Nephron progenitor cell (in vitro differentiated cells): ENCODE measurements at places on chromosomes 4 and X.

DNA sequence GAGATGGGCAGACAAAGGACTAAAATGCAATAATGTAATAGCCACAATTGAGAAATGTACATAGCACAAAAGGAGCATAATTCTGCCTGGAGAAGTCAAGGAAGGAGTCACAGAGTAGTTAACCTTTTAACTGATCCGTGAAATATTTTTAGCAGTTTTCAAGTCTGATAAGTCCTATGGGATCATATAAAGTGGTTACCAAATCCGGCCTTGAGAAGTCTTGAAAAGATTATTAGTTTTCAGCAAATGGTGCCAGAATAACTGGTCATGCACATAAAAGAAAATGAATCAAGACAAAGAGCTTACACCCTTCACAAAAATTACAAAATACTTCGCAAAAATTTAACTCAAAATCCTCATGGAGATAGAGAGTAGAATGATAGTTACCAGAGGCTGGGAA, 788.7 kb upstream of the AMOT start:
- no peak for DNase-seq

DNA sequence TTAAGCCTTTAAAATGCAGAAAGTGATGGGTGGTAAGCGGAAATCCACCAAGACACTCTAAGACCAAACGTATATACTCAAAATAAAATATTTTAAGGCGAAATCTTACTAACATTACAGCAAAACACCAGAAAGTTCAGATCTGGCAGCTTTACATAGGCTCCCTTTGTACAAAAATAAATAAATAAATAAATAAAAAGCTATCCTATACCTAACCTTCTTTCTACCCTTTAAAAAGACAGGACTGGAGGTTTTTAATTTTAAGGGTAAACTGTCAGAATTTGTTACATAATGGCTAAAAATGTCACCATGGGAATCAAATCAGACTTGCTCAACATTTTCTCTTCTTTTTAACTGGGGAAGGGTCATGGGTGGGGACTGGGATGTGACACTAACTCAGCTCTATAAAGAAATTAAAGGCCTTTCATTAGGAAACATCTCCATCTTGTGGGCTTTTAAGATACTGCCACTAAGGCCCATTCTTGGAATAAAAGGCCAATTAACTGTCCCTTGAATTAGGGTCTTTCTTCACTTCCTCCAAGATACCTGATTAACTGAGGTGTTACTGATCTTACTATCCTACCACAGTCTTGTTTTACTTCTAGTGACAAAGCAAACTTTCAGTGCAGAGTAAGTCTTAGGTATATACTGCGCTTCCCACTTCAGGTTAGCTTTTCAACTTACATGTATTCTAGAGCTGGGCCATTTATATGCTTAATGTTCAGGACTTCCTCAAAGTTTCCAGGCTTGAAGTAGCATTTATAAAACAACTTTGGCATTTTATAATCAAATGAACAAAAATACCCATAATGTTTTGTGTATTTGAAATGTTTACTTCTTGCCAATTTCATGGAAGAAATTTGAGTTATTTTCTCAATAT, 13.3 kb downstream of the HNRNPD start:
- no peak for DNase-seq

- no peak for DNase-seq
These were observed 29.5 kb downstream of the TMPRSS11A start for GRCh38 chr4:67933755-67934154.

GRCh38 chr4:147244786-147245185, 236.1 kb upstream of the EDNRA start:
- DNase-seq: no peak

DNA sequence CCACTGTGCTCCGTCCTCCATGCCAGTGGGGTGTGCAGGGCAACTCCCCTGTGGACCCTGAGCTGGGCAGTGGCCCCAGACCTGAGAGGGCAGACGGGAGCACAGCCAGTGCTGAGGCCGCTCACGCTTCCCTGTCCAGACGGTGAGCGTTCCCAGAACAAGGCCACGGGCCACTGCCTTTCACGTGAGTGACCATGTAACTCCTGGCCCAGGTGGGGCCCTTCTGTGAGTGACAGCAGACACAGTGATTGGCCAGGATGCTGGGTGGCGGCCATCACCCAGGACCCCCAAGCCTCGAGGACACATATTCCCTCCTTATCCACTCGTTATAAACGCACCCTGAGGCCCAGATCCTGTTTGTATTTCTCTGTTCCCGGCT, 10.5 kb downstream of the NSG1 start:
- DNase-seq: no peak
